ENCODE measurements at places on chromosomes 6 and 20.

GRCh38 chr6:102402635-102403329 is 1009.3 kb downstream of the GRIK2 start:
- no peak for DNase-seq

GRCh38 chr6:53671111-53671510 is 5.6 kb upstream of the KLHL31 start:
- DNase-seq = no peak

- DNase-seq = no peak
Observed at GRCh38 chr6:52087498-52087999, at the start of gene PKHD1. TSS of gene PKHD1 (minus strand) at chr6:52087613. CDS start at chr6:52084933, 2,680 bp downstream.

- no peak for DNase-seq
Observed at GRCh38 chr6:6484681-6485080, 103.8 kb upstream of the LY86 start.

DNA sequence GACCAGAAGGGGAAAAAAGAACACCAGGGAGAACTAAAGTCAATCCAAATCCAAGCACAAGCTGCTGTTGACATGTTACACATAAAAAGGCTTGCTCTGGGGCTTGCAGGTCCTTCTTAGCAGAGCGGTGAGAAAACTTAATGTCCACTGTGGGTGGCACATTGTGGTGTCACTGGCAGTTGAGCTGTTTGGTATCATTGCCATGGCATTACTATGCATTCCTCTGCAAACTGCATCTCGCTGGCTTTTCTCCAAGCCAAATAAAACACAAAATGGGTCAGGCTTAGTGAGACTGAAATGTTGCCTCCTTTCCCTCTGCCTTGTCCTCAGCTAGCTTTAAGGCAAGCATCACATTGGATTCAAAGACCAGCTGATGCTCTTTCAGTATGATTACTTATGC is 40.9 kb downstream of the LY86 start:
- no peak for DNase-seq

GRCh38 chr6:129499843-129500219 is 210.1 kb downstream of the ARHGAP18 start:
- no peak for DNase-seq

DNA sequence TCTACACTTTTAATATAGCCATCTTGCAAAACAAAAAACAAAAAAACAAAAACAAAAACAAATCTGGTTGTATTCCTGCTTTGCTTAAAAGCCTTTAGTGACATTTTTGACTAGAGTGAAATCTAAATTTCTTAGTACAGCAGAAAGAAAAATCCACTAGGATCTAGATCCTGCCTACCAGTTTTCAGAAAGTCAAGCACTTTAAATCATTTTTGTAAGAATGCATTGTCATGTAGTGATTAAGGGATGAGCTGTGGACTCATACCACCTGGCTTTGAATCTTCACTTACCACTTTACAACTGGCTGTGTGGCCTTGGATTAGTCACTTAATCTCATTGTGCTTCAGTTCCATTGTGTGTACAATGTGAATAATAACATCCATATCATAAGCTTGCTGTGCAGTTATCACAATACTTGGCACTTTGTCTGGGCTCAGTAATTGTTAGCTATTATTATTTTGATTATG is 4.0 kb downstream of the MKKS start:
- DNase-seq = no peak

DNA sequence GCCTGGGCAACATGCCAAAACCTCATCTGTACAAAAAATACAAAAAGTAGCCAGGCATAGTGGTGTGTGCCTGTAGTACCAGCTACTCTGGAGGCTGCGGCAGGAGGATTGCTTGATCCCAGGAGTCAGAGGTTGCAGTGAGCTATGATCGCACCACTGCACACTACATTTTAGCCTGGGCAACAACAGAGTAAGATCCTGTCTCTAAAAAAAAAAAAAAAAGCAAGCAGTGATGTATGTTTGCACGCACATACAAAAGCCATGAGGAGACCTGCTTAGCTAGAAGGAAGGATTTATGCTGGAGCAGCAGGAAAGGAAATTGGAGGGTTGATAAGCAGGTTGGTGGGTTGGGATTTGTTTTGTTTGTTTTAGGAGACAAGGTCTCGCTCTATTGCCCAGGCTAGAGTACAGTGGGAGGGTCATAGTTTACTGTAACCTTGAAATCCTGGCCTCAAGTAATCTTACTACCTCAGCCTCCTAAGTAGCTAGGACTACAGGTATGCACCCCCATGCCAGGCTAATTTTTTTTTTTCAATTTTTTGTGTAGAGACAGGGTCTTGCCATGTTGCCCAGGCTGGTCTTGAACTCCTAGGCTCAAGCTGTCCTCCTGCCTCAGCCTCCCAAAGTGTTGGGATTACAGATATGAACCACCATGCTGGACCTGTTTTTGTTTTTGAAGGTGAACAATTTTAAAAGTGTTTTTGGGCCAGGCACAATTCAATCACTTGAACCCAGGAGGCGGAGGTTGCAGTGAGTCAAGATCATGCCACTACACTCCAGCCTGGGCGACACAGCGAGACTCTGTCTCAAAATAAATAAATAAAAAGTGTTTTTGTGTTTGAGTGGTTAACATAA is 4.0 kb downstream of the ZSWIM3 start:
- DNase-seq = no peak

- DNase-seq = no peak
Observed at GRCh38 chr20:49272654-49273053, 5.2 kb downstream of the ZNFX1 start.

- DNase-seq = no peak
Observed at GRCh38 chr20:59566631-59567524, 37.5 kb upstream of the PHACTR3 start.

DNA sequence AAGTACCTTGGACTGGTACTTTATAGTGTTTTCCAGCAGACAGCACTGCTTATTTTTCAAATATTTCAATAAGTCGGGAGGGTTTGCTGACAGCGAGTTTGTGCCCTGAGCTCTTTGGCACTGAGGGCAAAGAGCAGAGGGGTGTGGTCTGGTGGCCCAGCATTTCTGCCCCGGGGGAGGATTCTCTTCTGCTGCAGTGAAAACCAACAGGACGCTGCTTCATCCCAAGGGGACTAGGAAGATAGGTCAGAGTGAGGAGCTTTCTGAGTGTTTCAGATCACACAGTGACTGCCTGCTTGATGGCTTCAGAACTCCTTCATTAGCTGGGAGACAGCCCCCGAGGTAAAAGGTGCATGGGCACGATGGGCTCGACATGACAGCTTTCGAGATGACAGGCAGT is 8.6 kb downstream of the ULBP2 start:
- no peak for DNase-seq

- no peak for DNase-seq
Observed at GRCh38 chr6:20302168-20302567, 89.9 kb upstream of the MBOAT1 start.
